ENCODE measurements at places on chromosomes 5 and 9.

DNA sequence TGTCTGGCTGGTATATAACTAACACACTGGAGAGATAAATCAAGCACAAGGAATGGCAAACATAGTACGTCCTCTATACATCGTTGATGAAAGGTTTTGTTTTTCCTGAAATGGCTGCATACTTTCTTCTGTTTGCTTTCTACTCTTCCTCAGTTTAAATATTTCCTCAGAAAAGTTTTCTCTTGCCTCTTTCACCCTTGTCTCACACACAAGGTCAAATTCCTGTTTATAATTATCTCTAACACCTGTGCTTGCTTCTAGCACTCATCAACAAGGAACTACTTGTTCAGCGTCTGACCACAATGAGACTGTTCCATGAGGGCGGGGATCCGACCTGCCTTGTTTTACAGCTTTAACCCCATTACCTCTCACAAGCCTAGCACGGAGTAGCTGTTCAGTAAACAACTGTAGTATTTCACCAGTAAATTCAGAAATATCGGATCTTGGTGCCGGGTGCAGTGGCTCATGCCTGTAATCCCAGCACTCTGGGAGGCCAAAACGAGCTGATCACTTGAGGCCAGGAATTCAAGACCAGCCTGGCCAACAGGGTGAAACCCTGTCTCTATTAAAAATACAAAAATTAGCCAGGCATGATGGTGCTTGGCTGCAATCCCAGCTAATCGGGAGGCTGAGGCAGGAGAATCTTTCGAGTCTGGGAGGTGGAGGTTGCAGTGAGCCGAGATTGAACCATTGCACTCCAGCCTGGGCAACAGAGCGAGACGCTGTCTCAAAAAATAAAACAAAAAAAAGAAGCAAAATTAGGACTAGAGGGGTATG is 37.0 kb downstream of the NR6A1 start:
- no peak for DNase-seq

- DNase-seq: no peak
Measured at GRCh38 chr5:148791334-148791667, 35.1 kb upstream of the ADRB2 start.

DNA sequence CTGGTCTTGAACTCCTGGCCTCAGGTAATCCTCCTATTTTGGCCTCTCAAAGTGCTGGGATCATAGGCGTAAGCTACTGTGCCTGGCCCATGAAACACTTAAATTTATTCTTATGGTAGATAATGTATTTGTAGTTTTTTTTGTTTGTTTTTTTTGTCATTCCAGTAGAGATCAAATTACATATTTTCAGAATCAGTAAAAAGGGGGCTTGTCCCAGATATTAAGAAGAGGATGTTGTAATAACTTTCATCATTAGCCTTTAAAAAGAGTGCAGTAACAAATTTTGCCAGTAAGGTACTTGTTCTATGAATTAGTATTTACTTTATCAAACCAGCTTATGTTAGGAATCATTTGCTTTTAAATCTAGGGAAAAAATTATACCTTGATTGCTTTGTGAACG is 42.6 kb downstream of the GAPVD1 start:
- no peak for DNase-seq

- DNase-seq: peak; percentile 51
Measured at GRCh38 chr5:149887622-149888183, 56.9 kb downstream of the PDE6A start.

DNA sequence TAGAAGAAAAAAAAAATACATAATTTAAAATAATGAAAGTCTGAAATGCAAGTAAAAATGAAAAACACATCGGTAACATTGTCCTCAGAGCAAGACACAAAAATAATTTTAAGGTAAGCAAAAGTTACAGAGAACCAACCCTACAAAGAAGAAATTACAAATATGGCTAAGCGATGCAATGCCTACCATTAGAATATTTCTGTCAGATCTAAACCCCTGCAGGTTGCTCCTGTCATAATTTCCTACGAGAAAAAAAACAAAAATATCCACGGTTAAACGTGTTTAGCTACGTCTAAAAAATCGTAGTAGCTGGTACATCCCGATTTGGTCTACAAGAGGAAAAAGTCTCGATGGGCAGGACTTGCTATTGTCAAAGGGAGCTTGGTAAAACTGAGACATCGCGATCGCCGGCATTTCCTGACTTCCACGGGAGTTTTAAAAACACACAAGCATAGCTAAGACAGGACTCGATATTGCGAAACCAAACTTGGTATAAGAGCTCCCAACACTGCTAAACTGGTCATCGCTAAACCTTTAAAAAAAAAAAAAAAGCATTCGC is 1.1 kb upstream of the ANXA2R start:
- no peak for DNase-seq

- DNase-seq: no peak
Measured at GRCh38 chr5:158390577-158390976, 531.6 kb upstream of the CLINT1 start.

- peak; percentile 84 for DNase-seq
Measured at GRCh38 chr9:129483415-129484351, 137.2 kb downstream of the C9orf50 start.

GRCh38 chr5:132259069-132259851 is 1.8 kb downstream of the PDLIM4 start:
- no peak for DNase-seq

DNA sequence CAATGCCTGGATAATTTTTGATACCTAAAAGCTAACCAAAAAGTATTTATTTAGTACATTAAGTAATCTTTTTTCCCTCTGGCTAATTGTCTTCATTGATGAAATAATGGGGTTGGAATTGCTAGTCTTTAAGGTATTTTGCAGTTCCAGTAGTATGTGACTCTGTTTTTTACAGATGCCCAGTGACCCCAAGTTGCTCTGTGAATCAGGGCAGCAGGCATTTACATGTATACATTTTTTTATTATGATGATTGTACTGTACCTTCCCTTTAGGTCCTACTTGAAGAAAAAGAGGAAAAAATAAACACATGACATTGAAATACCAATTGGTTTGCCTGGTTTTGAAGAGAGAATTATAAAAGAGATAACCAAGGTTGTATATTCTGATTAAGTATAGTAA is 385.5 kb downstream of the ADGRV1 start:
- no peak for DNase-seq

DNA sequence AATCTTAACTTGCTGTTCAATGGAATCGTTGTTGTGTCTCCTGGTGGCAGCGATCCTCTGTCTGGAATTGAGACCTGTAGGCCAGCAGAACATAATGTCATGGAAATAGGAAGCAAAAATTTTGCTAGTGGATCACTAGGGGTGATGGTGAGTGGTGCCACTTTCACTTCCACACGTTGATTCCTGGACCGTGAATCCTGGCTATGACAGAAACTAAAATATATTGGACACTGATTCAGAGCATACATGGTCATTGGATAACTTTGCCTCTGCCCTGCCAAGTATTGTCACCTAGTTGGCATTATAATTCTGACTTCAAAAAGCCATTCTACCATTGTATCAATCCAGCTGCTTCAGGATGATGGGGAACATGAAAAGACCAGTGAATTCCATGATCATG is 353.2 kb downstream of the IRX1 start:
- DNase-seq: no peak

DNA sequence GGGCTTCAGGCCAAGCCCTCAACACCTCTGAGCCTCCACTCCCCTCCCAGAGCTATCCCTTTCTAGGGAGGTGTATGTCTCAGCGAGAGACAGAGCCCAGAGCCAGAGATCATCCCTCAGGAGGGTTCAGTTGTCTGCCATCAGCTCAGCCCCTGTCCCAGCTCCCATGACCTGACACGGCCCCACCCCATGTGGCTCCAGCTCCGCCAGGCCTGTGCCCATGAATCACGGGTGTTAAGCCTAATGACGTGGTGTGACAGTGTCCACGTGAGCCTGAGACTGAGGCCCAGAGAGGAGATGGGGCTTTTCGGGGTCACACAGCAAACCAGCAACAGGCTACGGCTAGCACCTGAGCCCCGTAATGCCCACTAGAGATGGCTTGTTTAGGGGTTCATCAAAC is 60.9 kb upstream of the ORM1 start:
- DNase-seq: no peak

DNA sequence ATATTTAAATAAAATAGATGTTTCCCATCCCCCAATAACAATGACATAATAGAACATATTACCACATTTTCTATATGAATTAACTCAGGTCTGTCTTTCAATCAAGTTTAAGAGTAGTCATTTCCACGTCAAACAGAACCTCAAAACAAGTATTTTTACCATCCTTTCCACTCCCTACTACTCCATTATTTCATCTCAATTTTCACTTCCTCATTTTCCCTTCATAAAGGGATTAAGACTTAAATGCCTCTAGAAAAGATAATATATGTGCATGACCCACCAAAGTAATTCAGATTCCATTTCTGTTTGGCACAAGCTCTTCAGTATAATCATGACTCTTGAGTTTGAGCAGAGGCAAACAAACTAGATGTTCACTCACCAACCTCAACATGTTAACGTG is 40.4 kb downstream of the ELOVL7 start:
- no peak for DNase-seq

DNA sequence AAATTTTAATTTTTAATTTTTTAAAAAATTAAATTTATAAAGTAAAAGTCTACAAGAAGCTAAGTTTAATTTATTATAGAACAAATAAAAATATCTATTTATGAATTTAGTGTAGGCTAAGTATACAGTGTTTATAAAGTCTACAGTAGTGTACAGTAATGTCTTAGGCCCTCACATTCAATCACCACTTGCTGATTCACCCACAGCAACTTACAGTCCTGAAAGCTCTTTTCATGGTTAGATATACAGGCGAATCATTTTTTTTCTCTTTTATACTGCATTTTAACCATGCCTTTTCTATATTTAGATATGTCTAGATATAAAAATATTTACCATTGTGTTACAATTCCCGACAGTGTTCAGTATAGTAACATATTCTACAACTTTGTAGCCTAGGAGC is 55.9 kb downstream of the PCSK1 start:
- DNase-seq: no peak

DNA sequence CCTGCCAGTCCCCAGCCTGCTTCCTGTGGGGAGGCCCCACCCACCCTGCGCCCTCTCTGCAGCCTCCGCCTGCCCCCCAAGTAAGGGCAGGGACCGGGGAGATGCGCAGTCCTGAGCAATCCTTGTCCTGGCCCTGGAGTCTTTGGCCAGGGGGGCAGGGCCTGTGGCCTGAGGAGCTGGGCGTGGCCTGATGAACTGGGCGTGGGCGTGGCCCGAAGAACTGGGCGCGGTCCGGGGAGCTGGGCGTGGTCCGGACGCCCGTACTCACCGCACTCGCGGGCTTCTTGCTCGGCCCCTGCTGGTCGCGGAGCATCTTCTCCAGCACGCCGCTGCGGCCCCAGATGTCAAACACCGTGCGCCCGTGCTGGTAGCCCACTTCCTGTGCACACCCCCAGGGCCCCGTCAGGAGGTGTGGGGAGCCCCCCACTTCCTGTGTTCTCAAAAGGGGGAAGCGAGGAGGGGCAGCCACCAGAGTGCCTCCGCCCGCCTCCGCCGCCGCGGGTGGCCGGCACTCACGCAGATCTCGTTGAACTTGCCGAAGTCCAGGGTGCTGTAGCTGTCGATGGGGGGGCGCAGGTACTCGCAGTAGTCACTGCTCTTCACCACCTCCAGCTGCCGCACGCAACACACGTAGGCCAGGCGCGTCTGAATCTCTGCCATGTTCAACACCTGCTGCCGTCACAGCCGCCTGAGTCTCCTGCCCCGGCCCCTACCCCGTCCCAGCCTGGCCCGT is 2.7 kb upstream of the NSMF start:
- no peak for DNase-seq

DNA sequence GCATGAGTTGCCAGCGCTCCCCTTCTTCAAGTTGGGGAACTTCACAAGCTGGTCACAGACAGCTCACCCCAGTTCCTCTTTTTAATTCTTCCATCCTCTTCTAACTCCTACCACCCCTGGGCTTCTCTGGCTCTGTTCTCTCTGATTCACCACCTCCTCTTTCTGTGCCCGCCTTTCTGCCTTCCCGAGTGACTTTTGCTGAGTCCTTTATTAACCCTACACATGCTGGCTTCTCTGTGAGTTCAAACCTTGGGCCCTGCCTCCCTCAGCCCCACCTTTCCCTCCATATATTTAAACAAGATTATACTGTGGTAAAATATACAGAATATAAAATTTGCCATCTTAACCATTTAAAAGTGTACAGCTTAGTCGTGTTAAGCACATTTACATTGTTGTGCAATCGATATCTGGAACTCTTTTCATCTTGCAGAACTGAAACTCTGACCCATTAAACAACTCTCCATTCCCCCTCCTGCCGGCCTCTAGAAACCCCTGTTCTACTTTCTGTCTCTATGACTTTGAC is 32.0 kb downstream of the SLC46A2 start:
- no peak for DNase-seq

DNA sequence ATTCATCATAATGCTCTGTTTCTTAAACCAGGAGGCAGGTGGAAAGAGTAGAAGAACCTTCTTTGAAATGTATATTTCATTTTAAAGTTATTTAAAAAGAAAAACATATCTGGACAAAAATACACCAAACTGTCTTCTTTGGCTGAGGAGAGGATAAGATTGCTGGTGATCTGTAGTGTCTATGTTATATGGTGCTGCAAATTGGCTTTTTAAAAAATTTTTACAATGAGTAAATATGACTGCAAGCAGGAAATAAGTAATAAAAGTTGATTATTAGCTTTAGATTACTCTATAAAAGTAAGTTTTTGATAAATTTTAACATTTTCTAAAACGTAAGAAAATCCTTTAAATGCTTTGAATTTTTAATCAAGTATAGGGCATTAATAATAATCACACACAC is 64.9 kb downstream of the CEP120 start:
- no peak for DNase-seq

GRCh38 chr5:145768863-145769262 is 66.3 kb downstream of the PRELID2 start:
- DNase-seq: no peak

DNA sequence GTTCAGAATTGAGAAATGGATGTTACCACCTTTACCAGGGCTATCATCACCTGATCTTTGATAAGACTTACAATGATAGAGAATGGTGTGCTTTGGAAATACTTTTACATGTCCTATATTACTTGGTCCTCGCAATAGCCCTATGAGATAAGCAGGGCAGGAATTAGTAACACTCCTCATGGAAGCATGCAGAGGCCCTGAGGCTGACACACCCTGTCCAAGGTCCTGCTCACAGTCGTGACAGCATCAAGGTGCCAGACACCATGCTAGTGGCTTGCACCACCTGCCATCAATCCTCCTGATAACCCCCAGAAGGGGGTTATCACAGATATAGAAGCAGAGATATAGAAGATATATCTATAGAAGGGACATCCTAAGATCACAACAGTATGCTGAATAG is 216.8 kb upstream of the TBC1D2 start:
- DNase-seq: no peak

GRCh38 chr5:177596775-177597238 is 3.1 kb upstream of the B4GALT7 start:
- DNase-seq: no peak

DNA sequence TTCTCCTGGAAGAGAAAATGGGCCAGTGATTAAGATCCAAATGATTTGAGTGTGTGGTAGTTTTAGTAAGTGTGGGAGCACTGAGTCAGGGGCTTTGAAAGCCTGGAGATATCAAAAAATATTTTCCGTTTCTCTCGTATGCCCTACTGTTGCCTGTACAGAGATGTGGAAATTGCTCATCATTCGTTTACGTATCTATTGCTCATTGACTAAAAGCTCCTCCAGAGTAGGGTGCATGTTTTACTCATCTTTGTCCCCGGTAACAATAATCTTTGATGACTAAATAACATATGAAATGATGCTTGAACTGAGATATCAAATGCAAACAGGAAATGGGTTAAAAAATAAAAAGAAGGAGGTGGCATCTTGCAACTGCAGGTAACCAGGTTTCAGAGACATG is 114.2 kb upstream of the FST start:
- no peak for DNase-seq
